Esophagus squamous epithelium (tissue), 5 donors: ENCODE measurements at places on chromosomes 6 and 20.

DNA sequence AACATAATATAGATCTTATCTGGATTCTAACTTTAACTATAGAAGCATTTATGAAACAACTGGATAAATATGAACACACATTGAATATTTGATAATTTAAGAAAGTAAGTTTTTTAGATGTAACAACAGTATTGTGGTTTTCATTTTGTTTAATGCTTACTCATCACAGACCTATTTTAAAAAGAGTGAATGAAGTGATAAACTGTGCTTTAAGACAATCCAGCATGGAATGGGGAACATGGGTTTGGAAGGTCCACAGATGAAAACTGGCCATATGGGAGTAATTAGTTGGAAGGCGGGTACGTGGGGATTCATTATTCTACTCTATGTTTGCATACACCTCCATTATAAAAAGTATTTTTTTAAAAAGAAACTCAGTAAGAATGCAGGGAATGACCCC, 21.2 kb downstream of the EPB41L2 start:
- no peak for DNase-seq

DNA sequence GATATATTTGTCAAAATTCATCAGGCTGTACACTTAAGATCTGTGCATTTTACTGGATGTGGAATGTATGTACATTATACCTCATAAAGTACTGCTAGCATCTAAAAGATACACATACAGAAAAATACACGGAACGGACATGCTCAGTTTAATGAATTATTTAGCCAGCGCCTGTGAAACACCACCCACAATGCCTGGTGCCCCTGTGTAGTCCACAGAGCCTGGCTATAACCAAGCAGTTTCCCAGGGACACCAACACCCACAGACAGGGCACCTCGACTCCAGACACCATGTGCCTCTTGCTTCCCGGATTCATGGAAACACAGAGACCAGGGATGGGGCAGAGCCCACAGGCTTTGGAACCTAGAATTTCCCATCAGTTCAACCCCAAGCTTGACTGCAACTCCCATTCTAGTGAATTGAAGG, 17.4 kb upstream of the ARMC12 start:
- DNase-seq: no peak

DNA sequence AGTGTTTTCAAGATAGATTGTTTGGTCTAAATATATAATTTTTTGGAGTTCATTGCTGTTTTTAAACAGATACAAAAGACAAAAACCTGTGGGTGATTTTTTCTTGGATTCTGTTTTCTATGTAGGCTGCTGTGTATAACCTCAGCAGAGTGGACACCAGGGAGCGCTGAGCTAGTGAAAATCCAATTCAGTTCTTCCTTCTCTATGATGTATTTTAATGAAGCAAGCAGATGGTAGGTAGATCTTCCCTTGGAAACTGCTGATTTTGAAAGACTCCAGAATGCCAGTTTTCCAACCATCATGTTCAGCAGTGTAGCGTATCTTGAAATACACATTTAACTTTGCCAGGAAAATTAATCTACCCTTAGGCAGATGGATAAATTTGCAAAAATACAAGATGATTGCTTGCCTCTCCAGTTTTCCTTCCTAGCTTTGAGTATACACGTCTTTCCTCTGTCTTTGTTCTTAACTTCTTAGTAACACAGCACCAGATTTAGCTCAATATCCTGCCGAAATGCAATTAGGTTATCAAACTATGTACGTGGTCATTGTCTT, 178.0 kb downstream of the PHF3 start:
- no peak for DNase-seq

DNA sequence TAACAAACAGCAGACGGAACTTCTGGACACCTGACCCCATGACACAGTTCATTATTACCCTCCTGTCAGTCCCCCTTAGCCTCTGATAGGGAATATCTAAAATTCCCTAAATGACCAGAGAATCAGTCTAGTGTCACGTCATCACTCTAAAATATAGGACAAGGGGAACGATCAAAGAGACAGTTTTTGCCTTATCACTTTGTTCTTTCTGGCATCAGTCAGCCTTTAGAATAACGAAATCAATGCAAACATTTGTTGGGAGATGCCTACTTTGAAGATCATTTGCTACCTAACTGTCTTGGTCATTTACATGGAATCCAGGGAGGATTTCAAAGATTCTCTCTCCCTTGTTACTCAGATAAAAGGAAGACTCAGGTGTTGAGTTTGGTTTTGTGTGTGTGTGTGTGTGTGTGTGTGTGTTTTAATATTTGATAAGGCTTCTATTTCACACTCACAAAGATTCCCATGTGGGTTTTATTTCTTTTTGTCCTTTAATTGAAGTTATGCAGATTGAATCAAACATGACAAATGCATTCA, 28.3 kb downstream of the LINC00237 start:
- no peak for DNase-seq

- no peak for DNase-seq
Measured at GRCh38 chr6:135289816-135290215, 108.7 kb downstream of the MYB start.

- DNase-seq: no peak
Measured at GRCh38 chr6:154614101-154614500, 103.6 kb upstream of the CNKSR3 start.

DNA sequence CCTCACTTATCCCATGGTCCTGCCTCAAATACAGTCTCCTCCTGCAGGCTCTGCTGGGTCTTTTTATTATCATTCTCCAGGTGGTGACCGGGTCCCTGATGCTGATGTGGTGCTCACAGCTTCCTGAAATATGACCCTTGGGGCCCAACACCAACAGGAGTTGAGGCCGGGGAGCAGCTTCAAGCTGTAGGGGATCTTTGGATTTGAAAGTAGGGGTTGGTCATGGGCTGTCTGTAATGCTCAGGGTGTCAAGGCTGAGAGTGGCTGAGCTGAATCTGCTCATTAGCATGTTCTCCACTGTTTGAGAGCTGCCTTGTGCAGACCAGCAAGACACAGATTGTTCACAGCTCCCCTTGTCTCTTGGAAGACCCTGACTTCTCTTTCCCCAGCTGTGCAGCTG, 35.5 kb downstream of the HLA-F start:
- no peak for DNase-seq

DNA sequence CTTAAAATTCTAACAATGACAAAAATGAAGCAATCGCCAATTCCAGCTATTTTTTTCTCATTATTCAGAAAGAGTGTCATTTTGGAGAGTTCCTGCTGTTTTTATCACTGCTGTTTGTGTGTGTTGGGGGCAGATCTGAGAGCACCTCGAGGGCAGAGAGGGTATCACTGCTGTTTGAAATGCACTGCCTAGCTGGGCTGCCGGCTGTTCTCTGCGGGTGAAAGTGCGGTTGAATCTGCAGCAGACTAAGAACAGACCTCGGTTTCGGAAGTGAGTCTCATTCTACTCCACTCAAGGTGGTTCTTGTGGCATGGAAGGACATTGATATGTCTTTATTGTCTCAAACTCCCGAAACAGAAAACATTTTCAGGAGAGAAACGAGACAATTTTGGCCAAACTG, 18.3 kb downstream of the INSM1 start:
- DNase-seq: no peak
